ENCODE measurements at places on chromosomes 3 and 15.

GRCh38 chr15:77527164-77527778, 105.4 kb downstream of the LINGO1 start:
- ATAC-seq: peak; percentile 76

GRCh38 chr3:25291481-25291905, 136.6 kb upstream of the RARB start:
- ATAC-seq: no peak

- ATAC-seq: no peak
These were observed 28.3 kb downstream of the PDCD6IP start for GRCh38 chr3:33826688-33827087.

- no peak for ATAC-seq
These were observed 125.1 kb downstream of the SQOR start for GRCh38 chr15:45759936-45760335.

DNA sequence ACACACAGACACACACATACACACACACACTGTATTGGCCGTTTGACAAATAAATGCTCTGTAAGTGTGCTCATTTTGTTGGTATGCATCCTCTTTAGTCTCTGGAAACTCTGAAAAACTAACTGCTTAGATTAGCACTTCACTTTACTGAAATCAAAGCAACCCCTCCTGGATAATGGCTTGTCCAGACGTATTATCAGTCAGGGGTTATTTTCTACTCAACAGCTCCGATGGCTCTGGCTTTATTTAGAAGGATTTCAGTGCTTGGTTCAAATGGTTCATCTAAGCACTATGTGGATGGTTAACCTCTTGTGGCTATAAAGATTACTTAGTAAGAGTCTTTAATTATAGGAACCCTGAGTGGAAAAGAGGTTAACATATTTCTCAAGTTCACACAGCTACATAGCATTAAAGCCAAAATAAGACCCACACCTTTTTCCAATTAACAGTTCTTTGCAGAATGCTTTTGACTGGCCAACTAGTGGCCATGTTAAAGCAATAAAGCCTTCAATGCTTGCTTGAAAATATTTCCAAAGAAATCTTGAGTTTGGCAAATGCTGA, 516.1 kb upstream of the NAALADL2 start:
- ATAC-seq: no peak

DNA sequence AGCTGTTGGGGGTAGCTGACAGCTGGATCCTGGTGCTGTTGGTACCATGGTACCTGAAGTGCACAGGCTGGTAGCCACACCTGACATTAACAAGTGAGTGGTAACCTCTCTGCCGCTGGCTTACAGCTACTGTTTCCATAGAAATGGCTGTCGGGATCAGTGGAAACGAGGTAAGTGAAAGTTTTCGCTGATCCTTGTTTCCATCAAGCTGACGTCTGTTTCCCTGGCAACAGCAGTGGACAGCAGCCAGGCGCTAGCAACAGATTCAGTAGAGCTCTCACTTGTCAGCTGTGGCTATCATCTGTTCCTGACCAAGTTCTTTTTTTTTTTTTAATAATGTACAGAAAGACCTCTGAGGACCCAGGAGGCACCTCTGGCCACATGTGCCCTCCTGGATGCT, 166.2 kb downstream of the CHDH start:
- peak; percentile 79 for ATAC-seq

- no peak for ATAC-seq
These were observed 448.5 kb downstream of the NAALADL2 start for GRCh38 chr3:175307642-175308041.

DNA sequence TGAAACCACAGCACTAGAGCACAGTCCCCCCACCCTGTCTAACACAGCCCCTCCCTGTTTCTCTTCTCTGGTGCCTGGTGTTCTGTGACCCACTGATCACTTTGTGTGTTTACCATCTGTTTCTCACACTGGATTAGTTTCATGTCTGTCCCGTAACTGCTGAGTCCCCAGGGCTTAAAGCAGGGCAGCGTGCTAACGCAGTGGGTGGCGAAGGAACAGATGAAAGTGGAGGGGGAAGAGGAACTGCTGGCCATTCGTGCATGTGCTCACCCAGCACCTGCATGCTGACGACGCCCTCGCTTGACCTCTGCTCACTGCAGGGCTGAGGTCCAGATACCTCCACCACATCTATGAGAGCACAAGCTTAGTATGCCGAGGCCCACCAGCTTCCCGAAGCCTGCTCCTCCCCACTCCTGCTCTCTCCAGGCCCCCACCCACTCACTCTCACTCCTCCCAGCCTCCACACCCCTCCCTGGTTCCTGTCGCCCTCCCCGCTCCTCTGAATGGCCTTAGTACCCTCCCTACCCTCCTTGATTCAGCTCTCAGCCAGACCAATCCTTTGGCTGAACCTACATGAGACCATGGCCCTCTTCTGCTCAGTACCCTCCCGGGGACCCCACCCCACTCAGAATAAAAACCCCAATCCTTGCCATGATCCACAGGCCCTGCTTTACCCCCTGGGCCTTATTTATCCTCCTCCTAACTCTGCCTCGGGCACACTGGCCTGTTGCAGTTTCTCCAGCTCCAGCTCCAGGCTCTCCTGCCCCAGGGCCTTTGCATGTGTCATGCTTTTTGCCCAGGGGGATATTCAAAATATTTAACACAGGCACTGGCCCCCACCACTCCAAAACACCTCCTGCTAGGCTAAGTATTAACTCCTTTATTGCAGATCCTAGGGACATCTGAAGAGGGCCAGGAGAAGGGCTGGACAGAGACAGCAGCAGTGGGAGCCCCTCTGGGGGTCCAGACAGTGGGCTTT, 15.1 kb upstream of the IQSEC1 start:
- ATAC-seq: no peak

GRCh38 chr15:87781959-87782625, 474.4 kb downstream of the NTRK3 start:
- ATAC-seq: no peak

- no peak for ATAC-seq
These were observed 5.7 kb downstream of the PLEKHO2 start for GRCh38 chr15:64847448-64847847.

GRCh38 chr3:127899766-127900165, 15.3 kb upstream of the KBTBD12 start:
- ATAC-seq: no peak

DNA sequence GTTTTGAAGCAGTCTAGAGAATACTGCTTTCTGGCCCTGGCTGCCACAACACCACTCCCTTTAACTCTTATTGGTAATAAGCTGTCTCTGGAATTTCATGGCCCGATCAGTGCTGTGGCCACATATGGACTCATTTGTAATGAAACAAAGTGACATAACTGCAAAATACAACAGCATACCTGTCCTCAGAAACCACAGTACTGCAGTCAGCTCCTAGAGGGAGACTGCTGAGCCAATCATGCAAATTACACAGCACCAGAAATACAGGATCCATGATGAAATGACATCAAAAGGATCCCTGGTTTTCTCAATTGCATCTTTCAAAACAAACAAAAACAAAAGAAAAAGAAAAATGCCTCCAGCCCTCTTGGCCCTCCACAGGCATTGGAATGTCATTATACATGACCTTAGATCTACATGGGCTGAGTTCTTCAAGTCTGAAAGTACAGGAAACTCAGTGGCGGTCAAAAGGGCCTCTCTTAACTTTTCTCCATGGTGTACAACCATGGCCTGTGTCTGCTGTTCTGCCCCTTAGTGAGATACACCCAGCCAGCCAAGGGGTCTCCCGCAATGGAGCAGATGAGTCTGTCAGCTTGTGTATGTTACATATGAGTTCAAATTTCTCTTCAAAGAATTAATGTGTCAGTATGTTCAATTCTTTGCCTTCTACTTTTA, 24.9 kb upstream of the KBTBD12 start:
- ATAC-seq: peak; percentile 40

- no peak for ATAC-seq
These were observed 28.0 kb downstream of the MB21D2 start for GRCh38 chr3:192889679-192890078.

DNA sequence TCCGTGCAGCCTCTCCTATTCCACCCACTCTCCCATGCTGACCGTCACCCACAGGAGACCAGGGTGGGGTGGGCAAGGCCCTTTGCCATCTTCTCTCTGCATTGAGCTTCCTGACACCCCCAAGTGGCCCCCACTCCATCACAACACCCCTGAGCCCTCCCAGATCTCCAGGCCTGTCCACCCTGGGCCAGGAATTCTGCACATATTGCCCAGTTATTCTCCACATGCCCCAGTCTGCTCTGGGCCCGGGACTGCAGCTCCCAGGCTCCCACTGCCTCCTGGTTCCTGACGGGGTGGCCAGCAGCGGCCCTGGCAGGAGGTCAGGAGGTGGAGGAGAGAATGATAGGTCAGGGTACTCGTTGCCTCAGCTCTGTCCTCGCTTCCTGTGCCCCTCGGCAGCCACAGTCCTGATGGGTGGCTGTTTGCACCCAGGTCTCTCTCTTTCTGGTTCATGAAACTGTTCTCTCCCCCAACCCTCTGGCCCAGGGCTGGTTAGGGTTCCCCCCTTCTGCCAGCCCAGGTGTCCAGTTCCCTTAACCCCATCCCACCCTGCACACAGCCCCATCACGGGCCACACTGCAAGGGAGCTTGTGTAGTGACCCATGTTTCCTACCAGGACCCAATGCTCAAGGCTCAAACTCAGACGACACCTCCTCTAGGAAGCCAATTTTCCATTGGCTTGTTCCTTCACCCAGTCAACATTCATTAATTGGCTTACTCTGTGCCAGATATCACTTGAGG, 47.3 kb downstream of the IQSEC1 start:
- ATAC-seq: no peak

- no peak for ATAC-seq
These were observed 31.9 kb upstream of the SMAD6 start for GRCh38 chr15:66670175-66670574.

DNA sequence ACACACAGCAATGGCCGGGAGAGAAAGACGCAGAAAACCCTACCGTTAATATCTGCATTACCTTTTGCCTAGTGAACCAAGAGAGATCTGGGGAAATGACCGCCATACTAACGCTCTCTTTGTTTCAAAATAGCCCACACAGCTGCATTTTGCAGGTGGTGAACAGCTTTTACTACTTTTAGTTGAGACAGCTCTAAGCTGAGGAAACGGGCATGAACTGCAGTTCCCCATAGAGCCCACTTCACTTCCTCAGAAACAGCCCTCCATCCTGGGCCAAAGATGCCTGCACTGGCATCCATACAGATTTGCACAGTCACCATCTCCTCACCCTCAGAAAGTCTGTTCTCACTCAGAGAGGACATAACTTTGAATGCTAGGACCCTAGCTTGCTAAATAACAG, 45.0 kb downstream of the ZNF860 start:
- no peak for ATAC-seq

DNA sequence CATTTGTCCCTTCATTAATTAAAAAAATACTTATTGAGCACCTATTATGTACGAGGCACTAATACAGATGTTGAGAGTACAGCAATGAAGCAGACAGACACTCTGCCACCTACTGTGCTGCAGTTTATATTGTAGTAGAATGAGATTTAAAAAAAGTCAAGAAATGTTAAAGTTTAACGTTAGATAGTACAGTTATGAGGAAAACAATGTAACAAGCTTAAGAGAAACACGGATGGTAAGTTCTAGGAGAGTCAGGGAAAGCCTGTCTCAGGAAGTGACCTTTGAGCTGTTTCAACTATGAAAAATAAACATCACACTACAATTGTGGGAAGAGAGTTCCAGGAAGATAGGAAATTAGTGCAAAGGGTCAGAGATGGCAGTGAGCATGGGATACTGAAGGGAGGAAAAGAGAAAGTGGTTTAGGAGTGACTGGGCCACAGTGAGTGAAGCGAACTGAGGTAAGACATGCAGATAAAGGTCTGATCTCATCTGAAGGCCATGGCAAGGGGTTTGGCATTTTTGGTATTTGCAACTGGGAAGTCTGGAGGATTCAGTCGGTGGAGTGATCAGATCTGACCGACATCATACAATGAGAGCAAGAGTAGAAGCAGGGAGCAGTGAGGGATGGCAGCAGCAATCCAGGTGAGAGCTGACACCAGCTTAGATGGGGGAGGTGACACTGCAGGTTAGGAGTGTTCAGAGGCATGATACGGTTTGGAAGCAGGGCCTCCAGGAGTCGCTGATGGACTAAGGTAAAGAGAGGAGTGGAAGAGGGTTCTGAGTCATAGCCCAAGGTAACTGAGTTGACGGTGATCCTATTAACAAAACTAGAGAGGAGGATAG, 28.5 kb downstream of the PLSCR4 start:
- ATAC-seq: no peak

GRCh38 chr3:70736009-70736408, 423.6 kb upstream of the MDFIC2 start:
- ATAC-seq: no peak

GRCh38 chr3:194931347-194931746, 245.7 kb downstream of the FAM43A start:
- ATAC-seq: no peak

- ATAC-seq: no peak
These were observed 204.5 kb downstream of the XXYLT1 start for GRCh38 chr3:195066441-195066841.

DNA sequence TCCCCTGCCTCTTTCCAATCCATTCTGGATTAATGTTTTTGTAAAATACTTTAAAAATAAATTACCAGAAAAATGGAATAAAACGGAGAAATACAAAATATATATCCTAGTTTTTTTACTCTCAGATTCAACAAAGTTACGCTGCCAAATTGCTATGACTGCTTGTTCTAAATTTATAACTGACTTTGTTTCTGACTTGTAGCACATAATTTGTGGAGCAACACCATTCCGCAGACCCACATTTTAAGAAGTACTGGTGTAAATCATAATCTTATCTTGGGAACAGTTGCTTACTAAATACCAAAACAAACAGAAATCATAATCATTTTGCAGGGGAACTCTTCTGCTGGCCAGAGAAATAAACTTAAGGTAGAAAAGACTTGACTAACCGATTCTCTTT, 339.4 kb upstream of the CBLB start:
- ATAC-seq: no peak

- peak; percentile 28 for ATAC-seq
These were observed 80.8 kb downstream of the SMAD3 start for GRCh38 chr15:67146234-67146633.

DNA sequence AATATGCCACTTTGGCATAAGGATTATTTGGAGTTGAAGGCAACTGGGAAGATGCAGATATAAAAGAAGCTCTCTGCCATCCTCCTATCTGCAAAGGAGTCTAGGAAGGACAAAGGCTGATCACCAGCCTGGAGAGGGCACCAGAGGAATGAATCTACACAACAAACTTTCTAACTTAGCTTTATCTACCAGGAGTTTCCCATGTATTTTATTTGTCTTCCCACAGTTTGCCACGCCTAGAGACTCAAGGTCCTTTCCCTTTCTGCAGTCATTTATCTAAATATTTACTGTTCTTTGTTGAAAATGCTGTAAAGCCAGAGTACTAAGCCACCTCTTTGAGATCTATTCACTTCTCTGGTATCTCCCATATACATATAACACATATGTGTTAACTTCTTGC, 32.2 kb downstream of the GPR176 start:
- ATAC-seq: peak; percentile 88

GRCh38 chr3:30012941-30013543, 593.4 kb upstream of the TGFBR2 start:
- ATAC-seq: no peak

- no peak for ATAC-seq
These were observed 54.7 kb downstream of the FAM174B start for GRCh38 chr15:92600856-92601255.

DNA sequence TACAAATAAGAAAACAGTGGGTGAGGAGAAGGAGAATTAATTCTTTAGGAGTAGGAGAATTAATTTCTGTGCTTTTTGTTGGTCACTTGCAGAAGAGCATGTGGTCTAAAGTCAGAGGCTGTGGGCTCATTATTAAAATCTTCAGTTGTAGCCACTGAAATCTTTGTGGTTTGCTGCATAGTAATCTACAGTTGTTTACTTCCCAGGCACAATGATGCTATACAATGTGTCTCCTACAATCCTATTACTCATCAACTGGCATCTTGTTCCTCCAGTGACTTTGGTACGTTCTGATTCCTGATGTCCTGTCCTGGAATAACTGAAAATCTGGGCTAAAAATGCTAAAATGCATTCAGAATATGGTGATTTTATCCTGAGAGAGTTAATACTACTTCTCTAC, 21.0 kb downstream of the IFT122 start:
- no peak for ATAC-seq
